ENCODE measurements at places on chromosomes 2 and 18.

DNA sequence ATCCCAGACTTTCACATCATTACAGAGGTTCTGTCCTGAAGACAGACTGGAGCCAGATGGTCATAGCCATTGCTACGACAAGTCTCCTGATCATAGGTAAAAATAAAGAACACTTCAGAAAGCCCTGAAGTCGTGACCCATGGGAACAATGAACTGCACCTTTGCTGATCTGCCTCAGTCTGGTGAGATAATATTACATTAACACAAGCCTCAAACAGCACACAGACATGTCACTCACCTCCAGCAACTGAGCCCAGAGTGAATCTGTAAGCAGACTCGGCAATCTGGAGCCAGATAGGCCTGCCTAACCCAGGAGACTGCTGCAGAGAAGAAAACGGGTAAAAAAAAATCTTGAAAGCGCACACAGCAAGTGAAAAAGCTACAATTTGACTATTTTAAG lies 79.2 kb downstream of the SLC25A12 start:
- DNase-seq: no peak

DNA sequence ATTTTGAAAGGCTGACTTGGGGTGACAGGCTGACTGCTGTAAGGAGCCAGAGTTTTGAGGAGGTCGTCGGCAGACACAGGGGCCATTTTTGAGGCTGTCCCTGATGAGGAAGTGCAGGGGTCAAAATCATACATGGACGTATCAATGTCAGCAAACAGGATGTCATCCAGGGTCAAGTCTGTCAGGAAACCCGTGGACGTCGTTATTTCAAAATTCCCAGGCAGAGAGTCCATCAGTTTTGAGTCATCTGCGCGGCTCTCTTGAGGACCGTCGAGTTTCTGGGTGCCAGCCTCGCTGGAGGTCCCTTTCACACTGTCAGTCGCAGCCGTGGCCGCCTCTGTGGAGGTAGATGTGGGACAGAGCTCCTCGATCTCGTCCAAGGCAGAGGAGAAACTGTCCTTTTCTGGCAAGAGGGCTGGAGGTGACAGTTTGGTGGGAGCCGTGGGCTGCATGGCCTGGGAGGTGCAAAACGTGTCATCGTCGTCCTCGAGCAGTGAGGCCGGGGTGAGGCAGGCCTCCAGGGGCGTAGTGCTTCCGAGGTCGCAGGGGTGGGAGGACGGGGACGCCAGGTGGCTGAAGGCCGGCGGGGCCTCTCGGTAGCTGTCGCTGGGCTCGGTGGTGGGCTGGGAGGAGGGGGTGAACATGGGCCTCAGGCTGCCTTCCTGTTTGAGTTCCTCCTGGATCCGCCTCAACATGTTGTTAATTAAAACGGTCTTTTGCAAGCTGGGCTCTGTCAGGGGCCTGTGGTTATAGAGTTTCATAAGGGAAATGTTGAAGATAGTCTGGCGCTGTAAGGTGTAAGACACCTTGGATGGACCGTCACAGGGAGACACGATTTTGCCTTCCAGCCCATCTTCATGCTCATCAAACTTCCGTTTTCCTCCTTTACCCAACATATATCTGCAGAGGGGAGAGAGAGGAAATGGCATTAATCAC lies 17.5 kb downstream of the SERTAD2 start:
- no peak for DNase-seq

DNA sequence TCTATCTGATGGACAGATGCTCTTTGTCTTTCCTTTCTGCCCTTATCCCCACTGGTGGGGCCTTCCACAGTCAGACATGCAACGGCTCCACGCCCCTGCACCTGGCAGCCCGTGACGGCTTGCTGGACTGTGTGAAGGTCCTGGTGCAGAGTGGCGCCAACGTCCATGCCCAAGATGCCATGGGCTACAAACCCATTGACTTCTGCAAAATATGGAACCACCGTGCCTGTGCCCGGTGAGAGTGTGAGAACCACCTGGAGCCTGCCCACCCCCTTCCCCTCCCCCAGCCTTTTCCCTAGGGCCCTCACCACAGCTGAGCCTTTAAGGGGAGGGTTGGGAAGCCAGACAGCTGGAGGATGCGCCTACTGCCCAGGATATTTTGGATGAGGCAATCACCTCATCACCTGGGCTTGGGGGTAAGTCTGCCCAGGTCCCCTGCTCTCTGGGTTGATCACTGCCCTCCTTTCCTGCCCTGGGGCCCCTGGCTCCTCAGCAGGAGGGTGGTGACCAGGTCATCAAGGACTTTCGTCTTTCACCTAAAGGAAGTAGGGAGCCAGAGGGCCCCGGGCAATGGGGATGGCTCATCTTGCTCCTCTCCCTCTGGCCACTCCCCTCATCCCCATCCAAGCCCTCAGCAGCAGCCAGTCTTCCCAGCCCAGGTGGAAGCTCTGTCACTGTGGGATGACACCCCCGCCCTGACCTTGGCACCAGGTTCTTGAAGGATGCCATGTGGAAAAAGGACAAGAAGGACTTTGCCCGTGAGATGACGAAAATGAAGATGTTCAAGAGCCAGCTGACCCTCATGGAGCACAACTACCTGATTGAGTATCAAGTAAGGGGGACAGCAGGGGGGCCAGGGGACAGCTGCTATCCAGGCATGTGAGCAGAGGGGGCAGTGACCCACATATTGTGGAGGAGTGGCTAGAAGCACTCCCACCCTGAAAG lies 3.7 kb downstream of the ANKRD53 start:
- no peak for DNase-seq

DNA sequence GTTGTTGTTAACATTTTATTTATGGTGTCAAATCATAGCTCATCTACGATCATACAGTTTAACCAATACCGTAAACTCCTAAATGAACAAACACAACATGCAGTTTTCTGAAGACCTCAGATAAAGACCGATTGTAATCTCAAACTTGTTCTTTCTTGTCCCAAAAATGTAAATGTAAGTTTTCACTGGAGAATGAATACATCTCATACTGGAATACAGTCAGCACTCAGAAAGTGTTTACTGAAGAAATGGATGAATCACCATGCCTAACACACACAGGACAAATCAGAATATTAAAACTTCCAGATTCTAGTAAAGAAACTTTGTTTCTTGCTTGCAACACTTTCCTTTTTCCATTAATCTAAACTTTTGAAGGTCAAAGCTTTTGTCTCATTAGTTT lies 380.5 kb downstream of the DLGAP1 start:
- DNase-seq: no peak

DNA sequence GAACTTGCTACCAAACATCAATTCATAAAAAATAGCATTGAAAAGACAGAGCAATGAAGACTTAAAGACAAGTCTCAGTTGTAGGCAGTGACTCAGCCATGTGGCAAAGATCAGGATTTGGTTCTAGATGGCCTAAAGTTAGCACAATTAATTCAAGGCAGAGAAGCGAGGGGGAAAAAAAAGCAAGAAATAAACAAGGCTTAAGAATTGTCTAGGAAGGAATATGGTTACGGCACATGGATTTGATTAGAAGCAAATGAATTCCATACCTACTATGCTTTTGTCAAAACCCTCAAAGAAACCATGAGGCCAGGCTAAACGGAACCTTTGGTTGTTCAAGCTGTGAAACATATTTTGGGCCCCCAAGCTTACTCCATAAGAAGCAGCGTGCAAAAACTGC lies 362.2 kb upstream of the KCNH7 start:
- no peak for DNase-seq

- no peak for DNase-seq
These were observed 4.5 kb downstream of the ITM2C start for GRCh38 chr2:230868947-230869913.

DNA sequence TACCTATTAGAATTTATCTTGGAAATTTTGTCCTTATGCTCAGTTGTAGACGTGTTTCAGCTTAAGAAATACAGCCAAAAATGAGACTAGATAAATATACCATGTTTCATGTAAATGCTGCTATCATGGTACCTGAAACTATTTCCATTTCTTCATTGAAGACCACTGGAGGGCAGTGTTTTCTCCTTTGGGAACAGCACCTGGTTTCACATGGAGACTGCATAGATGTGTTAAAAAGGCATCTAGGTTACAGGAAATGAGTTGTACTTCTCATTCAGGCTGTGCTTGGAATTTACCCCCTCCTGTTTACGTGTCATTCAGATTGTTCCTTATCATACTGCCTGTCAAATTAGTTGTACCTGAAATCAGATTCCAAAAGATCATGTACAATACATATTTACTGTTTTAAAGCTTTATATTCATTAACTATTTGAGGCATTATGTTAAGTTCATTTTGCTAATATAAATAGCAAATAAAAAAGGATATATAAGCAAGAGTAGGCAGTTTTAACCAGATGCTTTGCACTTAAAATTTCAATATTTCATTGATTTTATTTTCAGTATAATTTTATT lies 57.3 kb upstream of the PSMD14 start:
- DNase-seq: no peak

DNA sequence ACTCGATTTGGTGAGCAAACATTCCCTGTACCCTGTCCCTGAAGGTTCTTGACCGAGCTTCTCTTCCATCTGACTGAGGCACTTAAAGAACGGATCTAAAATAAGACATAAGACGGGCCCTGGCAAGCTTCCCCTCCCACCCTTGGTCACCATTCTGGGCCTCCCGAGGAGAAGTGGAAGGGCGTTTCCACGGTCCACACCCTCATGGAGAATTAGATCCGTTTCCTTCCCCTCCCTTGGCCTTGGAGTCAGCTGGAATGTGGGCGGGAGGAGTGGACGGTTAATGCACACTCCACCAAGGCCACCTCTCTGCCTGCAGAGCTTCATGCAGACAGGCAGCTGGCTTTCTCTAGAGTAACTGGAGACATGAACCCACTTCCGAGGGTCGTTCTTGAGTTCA lies 257.3 kb upstream of the APCDD1 start:
- no peak for DNase-seq

DNA sequence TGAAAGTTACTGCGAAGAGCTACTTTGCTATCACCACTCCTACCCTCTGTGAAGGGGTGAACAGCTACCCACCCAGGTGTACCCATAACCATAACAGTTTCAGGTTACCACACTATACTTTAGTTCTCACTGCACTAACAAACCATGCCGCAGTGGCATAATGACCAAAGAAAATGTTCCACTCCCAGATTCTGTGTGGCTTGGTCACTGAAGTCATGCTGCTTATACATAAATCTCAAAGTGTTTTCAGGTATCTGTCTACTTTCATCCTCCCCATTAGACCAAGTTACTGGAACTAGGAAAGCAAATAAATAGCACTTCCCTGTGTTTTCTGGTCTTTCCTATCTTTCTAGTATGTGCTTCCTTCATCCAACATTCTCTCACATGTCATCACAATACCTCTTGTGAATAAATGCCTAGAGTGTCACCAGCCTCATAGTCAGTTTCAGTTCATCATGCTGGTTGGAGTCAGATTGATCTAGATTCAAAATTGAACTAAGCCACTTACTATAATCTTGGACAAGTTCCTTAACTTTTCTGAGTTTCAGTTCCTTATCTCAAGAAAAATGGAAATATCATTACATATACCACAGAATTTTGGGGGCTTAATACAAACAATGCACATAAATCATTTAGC lies 293.6 kb downstream of the FSIP2 start:
- no peak for DNase-seq

DNA sequence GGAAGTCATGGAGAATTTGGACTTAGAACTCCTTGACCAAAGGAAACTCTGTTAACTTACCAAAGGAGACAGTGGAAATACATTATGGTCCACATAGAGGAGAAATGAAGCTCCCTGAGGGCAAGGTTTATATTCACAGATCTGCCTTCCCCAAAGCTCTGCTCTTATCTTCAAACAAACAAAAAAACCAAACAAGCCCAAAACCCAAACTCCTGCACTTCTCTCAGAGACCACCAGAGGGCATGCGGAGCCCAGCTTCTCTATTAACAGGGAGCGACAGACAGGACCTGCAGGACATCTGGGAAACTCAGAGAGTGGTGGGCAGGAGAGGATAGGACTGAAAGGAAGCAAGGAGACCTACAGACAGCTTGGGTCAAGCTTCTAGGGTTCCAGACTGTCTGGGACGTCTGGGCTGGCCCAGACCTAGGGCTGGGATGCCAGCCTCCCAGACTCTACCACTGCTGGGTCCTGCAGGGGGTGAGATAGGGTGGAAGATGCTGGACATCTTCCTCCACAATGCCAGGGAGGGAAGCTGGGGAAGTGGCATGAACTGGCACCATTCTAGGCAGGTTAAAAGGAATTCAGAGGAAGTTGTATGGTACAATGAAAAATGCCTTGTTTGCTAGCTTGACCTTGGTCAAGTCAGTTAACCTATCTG lies 4.0 kb upstream of the WNT10A start:
- peak; percentile 46 for DNase-seq

DNA sequence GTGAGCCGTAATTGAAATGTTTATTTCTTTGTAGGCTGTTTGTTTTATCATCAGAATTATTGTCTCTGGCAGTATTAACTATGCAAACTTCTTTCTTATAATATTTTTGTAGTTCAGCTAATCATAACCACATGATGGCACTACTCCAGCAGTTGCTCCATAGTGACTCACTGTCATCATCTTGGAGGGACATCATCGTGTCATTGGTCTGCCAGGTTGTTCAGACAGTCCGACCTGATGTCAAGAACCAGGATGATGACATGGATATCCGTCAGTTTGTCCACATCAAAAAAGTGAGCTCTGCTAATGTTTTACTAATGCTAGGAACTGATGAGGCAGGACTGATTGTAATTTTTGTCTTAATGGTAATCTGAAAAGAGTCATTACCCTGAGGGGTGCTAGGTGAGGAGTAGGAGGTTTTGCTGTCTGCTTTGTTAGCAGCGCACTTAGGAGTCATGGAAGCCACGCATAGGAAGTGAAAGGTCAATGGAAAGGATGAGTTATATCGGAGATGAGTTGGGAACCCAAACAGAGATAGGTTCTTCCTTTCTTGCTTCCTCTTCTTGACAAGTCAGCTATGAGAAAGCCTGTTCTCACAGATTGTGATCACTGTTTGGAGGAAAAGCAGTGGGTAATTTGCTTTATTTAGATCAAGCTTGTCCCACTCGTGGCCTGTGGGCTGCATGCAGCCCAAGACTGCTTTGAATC lies 49.2 kb downstream of the PIKFYVE start:
- no peak for DNase-seq

GRCh38 chr2:233486778-233487552 lies 79.6 kb downstream of the USP40 start:
- no peak for DNase-seq

GRCh38 chr2:18401471-18401870 lies 159.0 kb downstream of the RDH14 start:
- no peak for DNase-seq

- DNase-seq: no peak
These were observed at the start of gene SPATS2L for GRCh38 chr2:200306196-200306930. Gene SPATS2L, plus strand, starts transcription at chr2:200306693. Its CDS starts 82,552 bp downstream, at chr2:200389245.

- DNase-seq: no peak
These were observed 256.6 kb upstream of the CTAGE1 start for GRCh38 chr18:22674272-22674671.

- no peak for DNase-seq
These were observed 22.5 kb downstream of the CFLAR start for GRCh38 chr2:201138401-201138970.

DNA sequence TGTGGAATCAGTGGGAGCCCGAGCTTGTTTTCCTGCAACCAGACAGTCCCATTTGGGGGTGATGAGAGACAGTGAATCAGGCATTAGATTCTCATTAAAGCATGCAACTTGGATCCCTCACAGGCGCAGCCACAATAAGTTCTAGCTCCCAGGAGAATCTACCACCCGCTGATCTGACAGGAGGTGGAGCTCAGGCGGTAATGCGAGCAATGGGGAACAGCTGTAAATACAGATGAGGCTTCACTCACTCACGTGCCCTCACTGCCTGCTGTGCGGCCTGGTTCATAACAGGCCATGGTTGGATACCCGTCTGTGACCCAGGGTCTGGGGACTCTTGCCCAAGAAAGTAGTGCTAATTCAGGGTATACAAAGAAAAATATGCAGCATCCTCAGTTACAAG lies 144.8 kb upstream of the RGPD4 start:
- no peak for DNase-seq

GRCh38 chr18:51028201-51028805 lies 1.7 kb upstream of the SMAD4 start:
- DNase-seq: no peak

All from NCI-H187 (cell line).